NCI-H187 treated with DMSO at 0.1 percent for 48 hours (cell line): ENCODE measurements at places on chromosomes 13 and 19.

DNA sequence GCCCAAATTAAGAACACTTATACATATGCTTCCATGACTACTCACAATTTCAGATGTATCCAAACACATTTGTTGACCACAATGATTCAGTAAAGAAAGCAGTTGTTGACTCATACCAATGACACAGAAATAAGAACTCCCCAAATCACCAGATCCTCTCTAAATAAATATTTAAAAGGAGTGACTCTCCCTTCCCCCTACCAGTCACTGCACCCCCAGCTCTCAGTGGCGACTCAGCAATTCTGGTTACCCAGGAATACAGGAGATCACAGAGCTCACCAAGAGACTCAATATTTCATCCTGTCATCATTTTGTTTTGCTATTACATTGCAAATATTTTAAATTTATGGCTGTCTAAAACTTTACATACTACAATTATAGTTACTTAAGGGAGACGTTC is 131.5 kb downstream of the RGCC start:
- no peak for DNase-seq

GRCh38 chr13:109784590-109785140 is 1.7 kb downstream of the IRS2 start:
- no peak for DNase-seq

DNA sequence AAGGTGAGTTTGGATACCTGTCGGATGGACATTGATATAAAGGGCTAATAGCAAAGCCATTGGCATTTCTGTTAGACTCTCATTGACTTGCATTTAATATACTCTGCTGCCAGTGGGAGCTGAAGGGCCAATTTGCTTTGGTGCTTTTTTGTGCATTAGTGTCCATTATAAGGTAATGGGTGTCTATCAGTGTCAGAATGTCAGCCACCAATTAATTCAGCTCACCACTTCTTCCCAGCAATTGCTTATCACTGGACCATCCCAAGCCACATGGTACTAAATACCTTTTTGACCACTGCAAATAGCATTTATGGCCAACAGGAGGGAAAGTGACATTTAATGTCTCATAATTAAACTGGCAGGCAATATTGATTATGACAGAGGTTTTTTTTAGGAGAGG is 317.8 kb downstream of the TEX29 start:
- no peak for DNase-seq

DNA sequence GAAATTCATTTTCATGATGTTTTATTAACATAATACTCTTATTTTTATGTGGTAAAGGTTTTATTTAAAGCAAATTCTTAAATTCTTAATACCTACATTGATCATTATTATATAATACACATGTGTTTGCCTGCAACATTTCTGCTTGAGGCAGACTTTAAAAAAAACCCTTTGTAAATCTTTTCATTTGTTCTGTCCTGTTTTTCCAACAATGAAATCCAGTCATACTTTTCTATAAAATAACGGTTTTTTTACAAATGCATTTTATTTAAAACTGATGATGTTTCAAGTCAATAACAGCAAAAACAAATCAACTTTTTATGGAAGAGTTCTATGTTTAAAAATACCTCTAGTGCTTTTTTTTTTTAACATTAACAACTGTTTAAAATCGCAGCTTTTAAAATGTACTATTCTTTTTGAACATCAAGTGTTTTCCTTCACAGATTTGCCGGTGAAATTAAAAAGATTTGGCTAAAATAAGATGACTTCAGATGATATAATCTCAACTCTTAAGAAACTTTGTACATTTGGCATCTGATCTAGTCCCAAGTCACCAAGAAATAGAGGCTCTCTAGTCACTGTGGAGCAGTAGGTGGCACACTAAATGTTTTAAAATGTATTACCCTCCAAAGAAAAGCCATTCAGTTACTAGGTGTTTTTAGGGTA is 5.1 kb downstream of the POU4F1 start:
- DNase-seq: no peak

GRCh38 chr13:23847497-23847896 is 41.7 kb downstream of the MIPEP start:
- DNase-seq: no peak

GRCh38 chr19:28636706-28637105 is 576.2 kb downstream of the UQCRFS1 start:
- DNase-seq: no peak
